Suppressor macrophage treated with lipopolysaccharide for 1 hour (primary cell): ENCODE measurements at places on chromosomes 2 and 18.
A peak's percentile ranks its signal among the peaks of the same experiment; 100 is the strongest.

- DNase-seq, result no peak
Observed at GRCh38 chr2:100983201-100983600, 18.9 kb upstream of the RPL31 start.

DNA sequence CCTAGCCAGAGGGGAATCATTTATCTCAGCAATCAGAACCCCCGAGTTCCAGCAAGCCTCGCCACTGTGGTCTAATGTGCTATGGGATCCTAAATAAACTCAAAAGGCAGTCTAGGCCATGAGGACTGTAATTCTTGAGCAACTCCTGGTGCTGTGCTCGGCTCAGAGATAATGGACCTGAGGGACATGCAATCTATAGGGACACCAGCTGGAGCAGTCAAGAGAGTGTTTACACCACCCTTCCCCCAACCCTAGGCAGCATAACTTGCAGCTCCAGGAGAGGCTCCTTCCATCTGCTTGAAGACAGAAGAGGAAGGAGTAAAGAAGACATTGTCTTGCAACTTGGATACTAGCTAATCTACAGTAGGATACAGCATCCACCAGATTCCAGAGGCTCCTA lies 225.5 kb upstream of the KLHL14 start:
- DNase-seq, result no peak

- DNase-seq, result no peak
Observed at GRCh38 chr18:38796762-38797161, 1231.2 kb upstream of the CELF4 start.

DNA sequence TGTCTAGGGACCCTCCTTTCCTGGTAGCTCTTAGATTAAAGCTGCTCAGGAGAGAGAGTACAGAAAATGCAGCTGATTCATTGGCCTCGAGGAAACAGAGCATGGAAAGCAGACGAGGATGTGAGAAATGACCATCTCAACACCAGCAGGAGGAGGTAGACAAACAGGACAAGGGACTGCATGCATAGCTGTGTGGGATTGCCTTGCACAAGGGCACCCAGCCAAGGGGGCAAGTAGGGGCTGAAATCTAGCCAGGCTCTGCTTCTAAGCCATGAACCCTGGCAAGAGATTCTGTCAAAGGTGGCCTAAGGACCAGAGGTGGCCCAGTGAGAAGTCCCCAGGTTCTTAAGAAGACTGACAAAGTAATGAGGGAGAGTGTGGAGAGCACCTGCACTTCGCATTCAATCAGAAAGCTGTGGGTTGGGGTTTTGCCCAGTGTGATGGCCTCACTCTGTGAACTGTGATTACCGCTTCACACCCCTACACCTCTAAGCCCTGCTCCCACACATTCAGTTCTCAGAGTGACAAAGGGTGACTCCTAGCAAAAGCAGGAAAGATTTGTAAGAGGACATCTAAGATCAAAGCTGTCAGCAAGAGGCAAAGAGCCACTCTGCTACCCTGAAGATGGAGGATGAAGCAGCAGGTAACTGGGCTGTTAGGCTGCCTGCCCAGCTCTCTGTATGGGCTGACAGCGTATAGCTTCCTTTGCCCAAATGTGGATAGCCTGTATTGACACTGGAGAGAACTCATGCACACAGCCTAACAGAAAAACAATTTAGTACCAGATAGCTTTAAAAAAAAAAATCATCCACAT lies 151.3 kb upstream of the PELI1 start:
- no peak for DNase-seq

- DNase-seq, result peak; percentile 13
Observed at GRCh38 chr2:202778217-202778616, 93.3 kb downstream of the ICA1L start.

DNA sequence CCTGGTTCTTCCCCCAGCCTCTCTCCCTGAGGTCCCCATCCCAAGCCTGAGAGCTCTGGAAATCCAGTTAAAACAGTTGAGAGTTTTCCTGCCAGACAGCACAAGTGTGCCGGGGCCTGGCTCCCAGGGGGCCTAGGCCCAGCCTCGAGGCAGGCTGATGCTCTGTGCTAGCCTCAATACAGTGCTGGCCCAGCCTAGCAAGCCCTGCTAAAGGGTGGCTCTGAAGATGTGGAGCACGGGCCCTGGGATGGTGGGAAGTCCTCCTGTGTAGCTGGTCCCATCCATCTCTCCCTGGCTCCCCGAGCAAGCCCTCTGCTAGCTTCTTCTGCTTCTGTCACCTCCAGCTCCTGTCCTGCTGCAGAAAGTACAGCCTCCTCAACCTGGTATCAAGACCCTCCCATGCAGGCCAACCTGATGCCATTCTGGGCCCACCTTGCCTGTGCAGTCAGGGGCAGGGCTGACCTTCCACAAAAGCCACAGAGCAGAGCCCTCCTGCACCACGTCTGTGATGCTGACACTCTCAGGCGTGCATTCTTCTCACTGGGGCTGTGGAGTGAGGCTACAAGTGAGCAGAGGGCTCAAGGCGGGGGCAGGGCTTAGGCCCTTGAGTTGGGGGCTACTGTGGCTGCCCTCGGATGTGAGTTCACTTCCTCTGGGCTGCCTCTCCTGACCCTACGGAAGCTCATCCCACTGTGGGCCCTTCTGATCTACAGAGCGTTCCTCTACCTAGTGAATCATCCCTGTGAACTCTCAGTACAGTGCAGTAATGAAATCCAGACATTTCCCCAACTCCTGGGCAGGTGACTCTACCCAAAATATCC lies 60.1 kb upstream of the LAPTM4A start:
- no peak for DNase-seq

- peak; percentile 31 for DNase-seq
Observed at GRCh38 chr18:56256659-56257058, 381.7 kb downstream of the TXNL1 start.

- DNase-seq, result no peak
Observed at GRCh38 chr2:160450486-160450885, 43.1 kb downstream of the RBMS1 start.

DNA sequence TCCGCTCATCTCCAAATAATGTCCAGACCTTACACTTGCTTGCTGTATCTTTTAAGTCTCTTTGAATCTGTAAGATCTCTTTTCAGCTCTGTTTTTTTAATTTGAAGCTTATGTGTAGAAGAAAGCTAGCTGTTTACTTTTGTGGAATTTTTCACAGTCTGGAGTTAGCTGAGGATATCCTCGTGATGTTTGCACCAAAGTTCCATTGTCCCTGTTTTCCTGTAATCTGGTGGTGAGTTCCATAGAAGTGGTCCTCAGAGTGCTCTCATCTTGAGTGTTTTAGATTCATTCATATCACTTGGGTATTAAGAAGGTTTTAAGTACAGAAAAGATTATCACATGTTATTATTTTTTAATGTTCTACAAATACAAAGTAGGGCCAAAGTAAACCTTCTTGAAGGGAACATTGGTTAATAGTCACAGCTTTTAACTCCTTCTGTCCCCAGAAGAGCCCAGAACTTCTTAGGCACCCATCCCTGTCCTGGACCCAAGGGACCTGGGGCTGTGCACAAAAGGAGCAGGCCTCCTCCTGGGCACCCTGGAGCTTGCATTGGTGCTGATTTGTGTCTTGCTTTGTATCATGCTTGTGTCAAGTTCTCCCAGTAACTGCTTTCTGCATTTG lies 15.0 kb downstream of the MLPH start:
- DNase-seq, result no peak

GRCh38 chr2:196186266-196186980 lies 15.0 kb upstream of the STK17B start:
- no peak for DNase-seq

- no peak for DNase-seq
Observed at GRCh38 chr2:149781263-149781808, 193.8 kb upstream of the MMADHC start.

- DNase-seq, result no peak
Observed at GRCh38 chr2:209629597-209629996, 142.0 kb upstream of the UNC80 start.

DNA sequence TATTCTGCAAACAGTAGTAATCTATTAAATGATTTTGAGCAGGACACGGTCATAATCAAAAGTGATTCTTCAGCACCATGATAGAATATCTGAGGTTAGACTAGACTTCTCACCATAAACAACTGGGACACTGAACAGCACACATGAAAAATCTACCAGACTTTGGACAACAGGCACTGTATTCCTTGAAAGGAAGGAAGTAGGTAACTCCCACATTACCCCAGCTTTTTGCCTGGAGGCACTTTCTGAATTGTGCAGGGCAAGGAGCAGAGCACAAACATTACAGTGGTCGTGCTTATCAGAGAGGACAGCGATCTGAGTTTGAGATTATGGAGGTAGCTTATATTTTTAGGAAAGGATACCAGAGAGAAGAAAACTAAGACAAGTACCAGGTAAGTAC lies 25.3 kb upstream of the IL1RL1 start:
- DNase-seq, result no peak

DNA sequence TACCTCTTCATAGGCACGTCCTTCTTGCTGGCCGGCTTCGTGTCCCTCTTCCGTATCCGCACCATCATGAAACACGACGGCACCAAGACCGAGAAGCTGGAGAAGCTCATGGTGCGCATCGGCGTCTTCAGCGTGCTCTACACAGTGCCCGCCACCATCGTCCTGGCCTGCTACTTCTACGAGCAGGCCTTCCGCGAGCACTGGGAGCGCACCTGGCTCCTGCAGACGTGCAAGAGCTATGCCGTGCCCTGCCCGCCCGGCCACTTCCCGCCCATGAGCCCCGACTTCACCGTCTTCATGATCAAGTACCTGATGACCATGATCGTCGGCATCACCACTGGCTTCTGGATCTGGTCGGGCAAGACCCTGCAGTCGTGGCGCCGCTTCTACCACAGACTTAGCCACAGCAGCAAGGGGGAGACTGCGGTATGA lies 2.3 kb downstream of the FZD7 start:
- no peak for DNase-seq

GRCh38 chr2:240224676-240225075 lies 84.2 kb upstream of the OTOS start:
- no peak for DNase-seq

- DNase-seq, result peak; percentile 61
Observed at GRCh38 chr2:16650287-16651249, 15.1 kb downstream of the CYRIA start.

GRCh38 chr2:152740743-152741328 lies 22.4 kb downstream of the ARL6IP6 start:
- peak; percentile 76 for DNase-seq

DNA sequence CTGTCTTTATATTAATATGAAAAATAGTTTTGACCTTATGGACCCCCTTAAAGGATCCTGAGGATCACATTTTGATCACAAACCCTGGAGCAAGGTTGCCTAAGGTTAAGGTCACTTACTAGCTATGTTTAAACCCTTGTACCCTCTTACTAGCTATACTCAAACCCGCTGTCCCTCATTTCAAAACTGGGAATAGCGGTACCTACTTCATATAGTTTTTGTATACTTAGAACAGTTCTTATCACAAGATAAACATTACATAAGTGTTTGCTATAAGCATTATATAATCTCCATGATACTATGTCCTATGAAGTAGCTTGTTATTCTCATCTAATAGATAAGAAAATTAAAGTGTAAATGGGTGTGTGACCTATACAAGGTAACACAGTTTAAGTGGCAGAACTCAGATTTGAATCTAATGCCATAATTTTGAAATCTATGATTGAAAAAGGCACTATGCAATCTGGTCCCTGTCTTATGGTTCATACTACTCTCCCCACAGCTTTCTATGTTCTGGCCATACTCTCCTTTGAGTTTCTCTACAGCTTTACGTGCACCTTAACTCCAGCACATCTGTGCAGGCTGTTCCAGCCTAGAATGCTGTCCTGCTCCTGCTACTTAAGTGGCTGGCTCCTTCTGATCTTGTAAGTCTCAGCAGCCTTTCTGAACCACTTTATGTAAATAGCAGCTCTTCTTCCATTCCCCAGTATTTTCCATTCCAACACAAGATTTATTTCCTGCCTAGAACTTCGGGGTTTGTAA lies 30.4 kb downstream of the HYCC2 start:
- DNase-seq, result no peak

- no peak for DNase-seq
Observed at GRCh38 chr2:157290525-157290924, 33.0 kb downstream of the GALNT5 start.
